ENCODE measurements at places on chromosomes 5 and 9.

- DNase-seq: no peak
Measured at GRCh38 chr5:36770125-36770524, 106.4 kb upstream of the NIPBL start.

- DNase-seq: no peak
Measured at GRCh38 chr5:88193896-88194295, 74.7 kb downstream of the TMEM161B start.

DNA sequence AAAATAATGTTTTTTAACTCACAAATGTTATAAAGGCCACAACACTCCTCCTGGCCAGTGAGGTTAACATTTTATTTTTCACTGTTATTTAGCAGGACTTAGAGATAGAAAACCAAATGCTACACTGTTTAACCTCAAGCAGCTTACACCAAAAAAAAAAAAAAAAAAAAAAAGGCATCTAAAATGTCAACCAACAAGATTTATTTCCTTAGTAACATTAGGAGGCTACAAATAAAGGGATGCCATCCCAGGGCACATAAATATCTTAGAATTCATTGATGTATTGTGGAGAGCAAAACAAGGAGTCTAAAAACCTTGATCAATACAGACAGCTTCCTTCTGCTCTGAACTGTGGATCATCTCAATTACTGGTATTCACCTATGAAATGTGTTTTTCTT is 53.7 kb downstream of the ELAVL2 start:
- no peak for DNase-seq

GRCh38 chr5:1753490-1753889 is 46.1 kb downstream of the MRPL36 start:
- no peak for DNase-seq

All from Caki2 (cell line).